ENCODE measurements at places on chromosomes 13 and 19. TPM values are rescaled to one million over a fixed set of nuclear protein-coding genes. Genes with fewer than 3 reads are reported as not detected.
A peak's percentile ranks its signal among the peaks of the same experiment; 100 is the strongest.

Gene TLE6
- total RNA-seq: 2.0 TPM

Gene ERVK3-1
- total RNA-seq: 61.9 TPM

GRCh38 chr13:46598140-46598819, 45.3 kb downstream of the LRCH1 start:
- H3K27me3 ChIP-seq: no peaks in the 10 kb centered on the region
- peak overlapping the region; percentile 35 for H3K27ac ChIP-seq
- peak overlapping the region; percentile 26 for H3K4me3 ChIP-seq
- peaks cover 89% of the 10 kb centered on the region for H3K4me1 ChIP-seq

Gene SMIM17
- not detected for total RNA-seq

- no peak overlapping the region for H3K27ac ChIP-seq
- H3K27me3 ChIP-seq: peaks cover 18% of the 10 kb centered on the region
- no peak for DNase-seq
- H3K4me1 ChIP-seq: no peaks in the 10 kb centered on the region
Measured at GRCh38 chr13:94974015-94974951, 261.9 kb upstream of the SOX21 start.

DNA sequence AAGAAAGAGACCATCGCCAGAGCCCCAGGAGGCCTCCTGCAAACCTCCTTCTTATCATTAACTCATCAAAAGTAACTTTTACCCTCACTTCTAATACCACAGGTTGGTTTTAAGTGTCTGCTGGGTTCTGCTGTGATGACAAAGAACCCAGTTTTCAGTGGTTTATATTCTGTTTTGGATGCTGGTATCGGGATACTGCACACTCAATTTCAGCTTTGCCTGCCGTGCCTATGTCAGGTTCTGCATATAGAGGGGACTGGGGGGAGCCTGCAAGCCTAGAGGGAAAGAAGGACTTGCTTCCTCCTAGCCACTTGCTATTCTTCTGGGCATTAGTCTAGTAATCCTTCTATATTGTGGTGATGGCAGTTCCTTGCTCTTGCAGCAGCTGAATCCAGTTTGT, 242.4 kb downstream of the KCNRG start:
- peaks cover 35% of the 10 kb centered on the region for H3K4me1 ChIP-seq
- H3K27ac ChIP-seq: no peak overlapping the region
- no peak overlapping the region for H3K4me3 ChIP-seq
- peaks cover 4% of the 10 kb centered on the region for H3K36me3 ChIP-seq

DNA sequence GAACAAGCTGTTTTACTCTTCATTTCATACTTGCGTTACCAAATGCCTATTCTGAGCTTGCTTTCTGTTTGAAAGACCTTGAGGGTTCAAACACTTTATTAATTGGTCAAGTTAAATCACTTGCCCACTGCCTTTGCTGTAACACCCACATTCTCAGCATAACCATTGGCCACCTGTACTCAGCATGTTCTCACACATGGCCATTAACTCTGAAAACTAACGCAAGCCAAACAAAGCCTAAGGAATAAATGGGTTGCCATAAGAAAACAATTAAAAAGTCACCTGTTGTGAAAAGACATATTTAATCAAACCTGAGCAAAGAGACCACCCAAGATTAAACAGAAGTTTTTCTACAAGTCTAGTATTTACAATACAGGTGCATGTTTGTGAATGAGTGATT, 517.2 kb upstream of the SPRY2 start:
- H3K36me3 ChIP-seq: no peaks in the 10 kb centered on the region
- DNase-seq: no peak
- H3K27ac ChIP-seq: no peak overlapping the region
- H3K4me1 ChIP-seq: no peaks in the 10 kb centered on the region
- no peaks in the 10 kb centered on the region for H3K27me3 ChIP-seq

Gene SCN1B
- total RNA-seq: 0.57 TPM

Gene ZNF556
- not detected for total RNA-seq

DNA sequence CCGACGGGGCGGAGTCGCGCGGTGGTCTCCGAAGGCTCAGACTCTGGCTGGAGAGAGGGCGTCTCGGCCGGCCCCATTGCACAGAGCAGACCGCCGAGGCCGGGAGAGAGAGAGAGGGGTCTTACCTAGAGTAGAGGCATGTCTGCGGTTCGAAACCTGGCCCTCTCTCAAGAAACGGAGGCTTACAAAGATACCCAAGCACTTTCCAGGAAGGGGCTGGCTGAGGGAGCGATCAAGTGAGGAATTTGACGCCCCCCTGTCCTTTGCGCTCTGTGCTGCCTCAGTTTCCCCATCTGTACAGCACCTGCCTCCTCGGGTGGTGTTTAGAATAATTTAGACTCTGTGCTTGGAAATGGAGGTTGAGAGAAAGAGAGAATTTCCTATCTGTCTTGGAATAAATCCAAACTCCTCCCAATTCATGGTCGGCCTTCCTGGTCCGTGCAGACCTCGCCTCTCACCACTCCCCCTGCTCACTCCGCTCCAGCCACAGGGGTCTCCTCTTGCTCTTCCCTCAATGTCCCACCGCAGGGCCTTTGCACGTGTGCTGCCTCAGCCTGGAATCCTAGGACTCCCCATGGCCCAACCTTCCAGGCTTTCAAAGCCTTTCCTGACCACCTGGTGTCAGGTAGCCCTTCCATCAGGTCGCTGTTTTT, 658 bp upstream of the ISOC2 start:
- peak overlapping the region; percentile 71 for H3K27ac ChIP-seq
- H3K36me3 ChIP-seq: no peaks in the 10 kb centered on the region
- H3K4me1 ChIP-seq: peaks cover 28% of the 10 kb centered on the region
- H3K27me3 ChIP-seq: no peaks in the 10 kb centered on the region

DNA sequence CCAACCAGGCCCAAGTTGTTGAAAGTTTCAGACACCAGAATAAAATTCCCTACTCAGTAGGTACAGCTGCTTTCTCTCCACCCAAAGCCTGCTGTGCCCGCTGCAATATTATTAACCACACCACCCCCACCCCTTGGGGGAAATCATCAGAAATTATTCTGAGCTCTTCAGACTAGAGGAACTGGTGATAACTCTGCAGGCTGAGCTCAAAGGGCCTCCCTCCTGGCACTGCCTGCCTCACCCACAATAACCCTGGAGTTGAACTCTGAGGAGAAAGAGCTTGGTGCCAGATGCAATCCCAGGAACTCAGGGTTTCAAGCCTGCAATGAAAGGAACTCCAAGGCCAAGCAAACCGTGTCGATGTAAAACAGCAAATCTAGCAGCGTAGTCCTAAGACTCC, 381.7 kb upstream of the ZNF507 start:
- H3K4me3 ChIP-seq: no peak overlapping the region
- H3K27ac ChIP-seq: no peak overlapping the region
- no peaks in the 10 kb centered on the region for H3K4me1 ChIP-seq
- DNase-seq: no peak
- no peaks in the 10 kb centered on the region for H3K27me3 ChIP-seq
- H3K36me3 ChIP-seq: no peaks in the 10 kb centered on the region

Gene TPGS1
- 20.7 TPM for total RNA-seq

Gene APOC4
- not detected for total RNA-seq

- peaks cover 21% of the 10 kb centered on the region for H3K36me3 ChIP-seq
- peaks cover 32% of the 10 kb centered on the region for H3K4me1 ChIP-seq
- peaks cover 24% of the 10 kb centered on the region for H3K27me3 ChIP-seq
- DNase-seq: no peak
Measured at GRCh38 chr13:111153977-111154332, 38.8 kb downstream of the ARHGEF7 start.

Measured in activated CD8-positive, alpha-beta T cell treated with anti-CD3 and anti-CD28 coated beads, Interleukin-2, amount 10 ng/mL, durations not matched to agents 7 days and 5 days (primary cell).